HCT116 (cell line): ENCODE measurements at places on chromosomes 3 and 15. TPM values are rescaled to one million over a fixed set of nuclear protein-coding genes. Genes with fewer than 3 reads are reported as not detected.

The CPN2 gene
- not detected for total RNA-seq

The GJD2 gene
- total RNA-seq: not detected

The ADGRG7 gene
- total RNA-seq: not detected

The ITIH4 gene
- 4.1 TPM for total RNA-seq

The ZXDC gene
- 29.9 TPM for total RNA-seq

The TLR9 gene
- 0.15 TPM for total RNA-seq

The DUOXA2 gene
- total RNA-seq: not detected

The GP9 gene
- not detected for total RNA-seq

The MUC20 gene
- 2.4 TPM for total RNA-seq

The LTK gene
- total RNA-seq: 9.2 TPM

The LSAMP gene
- 0.25 TPM for total RNA-seq

The FAM98B gene
- 44.3 TPM for total RNA-seq

The SKIL gene
- total RNA-seq: 15.1 TPM

The C2CD4A gene
- not detected for total RNA-seq

The DUOXA1 gene
- 2.3 TPM for total RNA-seq

The C3orf52 gene
- total RNA-seq: 14.3 TPM

The CADPS gene
- total RNA-seq: not detected

The SUCNR1 gene
- 0.17 TPM for total RNA-seq

The COL6A5 gene
- not detected for total RNA-seq

The POU1F1 gene
- not detected for total RNA-seq

The MYZAP gene
- 5.8 TPM for total RNA-seq

The CNTN3 gene
- total RNA-seq: not detected

The UROC1 gene
- total RNA-seq: not detected

The TNFAIP8L3 gene
- 0.47 TPM for total RNA-seq

The CYP11A1 gene
- total RNA-seq: 0.57 TPM

The PIK3R4 gene
- total RNA-seq: 23.5 TPM

The ACTR8 gene
- 25.5 TPM for total RNA-seq
